CD8-positive, alpha-beta memory T cell (primary cell): ENCODE measurements at places on chromosomes 11 and 22.

GRCh38 chr22:42805016-42805997 lies 51.8 kb downstream of the ARFGAP3 start:
- no peak for DNase-seq

DNA sequence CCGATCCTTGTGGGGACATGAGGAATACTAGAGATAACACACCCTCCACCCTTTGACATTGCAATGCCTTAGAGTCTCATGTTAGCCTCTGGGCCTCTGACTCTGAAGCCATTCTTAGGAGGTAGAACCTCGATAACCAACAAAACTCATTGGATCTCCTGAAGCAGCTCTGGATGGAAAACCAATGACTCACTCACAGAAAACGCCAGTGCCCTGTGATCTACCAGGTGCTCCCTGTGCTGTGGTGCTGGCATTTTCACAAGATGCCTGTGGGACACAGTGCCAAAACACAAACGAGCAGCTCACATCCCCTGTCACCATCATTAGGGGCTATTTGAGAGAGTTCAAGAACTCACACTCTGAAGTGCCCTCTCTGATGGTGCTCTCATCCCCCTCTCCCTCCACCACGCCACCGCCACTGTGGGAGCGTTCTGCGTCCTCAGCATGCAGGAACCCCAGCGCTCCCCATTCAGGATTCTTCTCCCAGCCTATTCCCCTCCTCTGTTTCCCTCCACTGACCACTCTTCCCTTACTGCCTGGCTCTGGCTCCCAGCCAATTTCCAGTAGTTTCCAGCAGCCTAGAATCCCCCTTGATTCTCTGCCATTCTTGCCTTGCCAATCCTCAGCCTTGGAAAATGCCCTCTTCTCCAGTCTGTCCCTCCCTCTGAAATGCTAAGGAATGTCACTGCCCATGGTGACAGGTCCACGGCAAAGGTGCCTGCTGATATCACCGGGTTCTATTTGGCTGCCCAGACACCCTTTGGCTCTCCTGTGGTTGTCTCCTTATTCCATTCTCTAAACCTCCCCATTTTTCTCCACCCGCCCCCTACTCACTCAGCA lies 4.7 kb upstream of the POLD4 start:
- no peak for DNase-seq

DNA sequence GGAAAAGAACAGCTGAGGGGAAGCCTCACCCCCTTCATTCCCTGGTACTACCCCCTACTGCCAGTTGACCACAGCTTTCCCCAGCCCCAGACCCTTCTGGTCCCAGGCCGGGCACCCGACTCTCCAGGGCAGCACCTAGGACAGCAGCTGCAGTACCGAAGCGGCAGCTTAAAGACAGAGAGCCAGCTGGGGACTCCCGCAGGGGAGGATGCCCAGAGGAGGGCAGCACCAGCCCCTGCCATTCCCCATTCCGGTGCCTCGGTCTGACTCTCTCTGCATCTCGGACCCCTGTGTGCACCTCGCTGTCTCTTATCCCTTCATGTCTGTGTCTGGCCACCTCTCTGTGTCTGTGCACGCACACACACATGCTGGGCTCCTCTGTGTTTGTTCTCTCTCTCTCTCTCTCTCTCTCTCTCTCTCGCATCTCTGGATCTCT lies 9.4 kb downstream of the IGSF9B start:
- peak; percentile 75 for DNase-seq

- no peak for DNase-seq
Measured at GRCh38 chr22:43852573-43853327, 9.6 kb downstream of the SULT4A1 start.

DNA sequence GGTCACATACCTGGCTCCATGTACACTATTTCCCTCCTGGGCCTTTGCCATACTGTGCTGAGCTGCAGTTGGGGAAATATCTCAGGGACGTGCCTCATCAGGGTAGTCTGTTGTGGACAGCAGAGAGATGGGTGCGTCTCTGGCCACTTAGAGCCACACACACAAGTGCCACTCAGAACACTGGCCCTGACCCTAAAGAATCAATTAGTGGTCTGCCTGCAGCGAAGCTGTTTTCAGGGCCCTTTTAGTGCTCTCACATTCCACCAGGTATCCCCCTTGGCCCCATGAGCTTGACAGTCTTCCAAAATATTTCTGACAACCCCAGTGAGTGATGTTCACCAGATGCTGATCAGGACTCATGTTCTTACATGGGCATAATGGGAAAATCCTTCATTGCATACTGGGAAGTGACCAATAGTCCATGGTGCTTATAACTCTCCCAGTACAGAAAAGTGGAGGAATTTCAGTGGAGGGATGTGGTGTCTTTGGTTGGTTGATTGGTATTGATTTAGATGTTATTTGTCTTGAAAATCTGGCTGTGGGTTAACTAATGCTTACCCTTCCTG lies 66.1 kb downstream of the ME3 start:
- no peak for DNase-seq

DNA sequence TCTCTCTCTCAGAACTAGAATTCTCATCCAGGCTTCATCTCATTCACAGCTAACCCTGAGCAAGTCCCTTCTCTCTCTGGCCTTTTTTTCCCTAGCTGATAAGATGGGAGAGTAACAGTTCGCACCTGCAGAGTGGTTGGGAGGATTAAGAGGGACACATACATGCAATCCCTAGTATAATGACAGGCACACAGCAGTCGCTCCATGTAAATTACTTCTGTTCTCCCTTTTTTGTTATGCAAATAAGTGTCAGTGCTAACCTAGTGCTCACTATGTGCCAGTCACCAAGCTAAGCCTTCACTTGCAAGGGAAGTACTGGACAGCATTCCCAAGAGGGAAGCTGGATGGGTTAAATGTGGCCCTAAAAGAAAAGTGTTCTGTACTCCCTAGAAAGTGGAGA lies 63.4 kb downstream of the TENM4 start:
- no peak for DNase-seq

- DNase-seq, result no peak
Measured at GRCh38 chr22:35840302-35840739, 122.6 kb downstream of the APOL5 start.
